ENCODE measurements at places on chromosomes 12 and 14.

DNA sequence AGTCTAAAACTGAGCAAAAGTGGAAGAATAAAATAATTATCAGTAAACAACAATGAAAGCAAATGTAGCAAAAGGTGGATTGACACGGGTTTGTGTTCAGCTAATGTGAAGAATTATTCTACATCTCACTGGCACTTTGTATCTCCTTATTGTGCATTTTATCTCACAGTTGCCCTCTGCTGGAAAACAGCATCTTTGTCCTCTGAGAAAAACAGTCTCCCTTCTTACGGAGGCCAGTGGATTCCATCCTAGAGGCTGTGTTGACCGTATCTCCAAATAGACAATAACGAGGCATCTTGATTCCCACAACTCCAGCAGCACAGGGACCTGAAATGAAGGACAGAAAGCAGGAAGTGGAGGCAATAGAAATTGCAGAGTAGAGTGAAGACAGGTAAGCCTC is 51.3 kb upstream of the PLBD1 start:
- DNase-seq: peak; percentile 40

DNA sequence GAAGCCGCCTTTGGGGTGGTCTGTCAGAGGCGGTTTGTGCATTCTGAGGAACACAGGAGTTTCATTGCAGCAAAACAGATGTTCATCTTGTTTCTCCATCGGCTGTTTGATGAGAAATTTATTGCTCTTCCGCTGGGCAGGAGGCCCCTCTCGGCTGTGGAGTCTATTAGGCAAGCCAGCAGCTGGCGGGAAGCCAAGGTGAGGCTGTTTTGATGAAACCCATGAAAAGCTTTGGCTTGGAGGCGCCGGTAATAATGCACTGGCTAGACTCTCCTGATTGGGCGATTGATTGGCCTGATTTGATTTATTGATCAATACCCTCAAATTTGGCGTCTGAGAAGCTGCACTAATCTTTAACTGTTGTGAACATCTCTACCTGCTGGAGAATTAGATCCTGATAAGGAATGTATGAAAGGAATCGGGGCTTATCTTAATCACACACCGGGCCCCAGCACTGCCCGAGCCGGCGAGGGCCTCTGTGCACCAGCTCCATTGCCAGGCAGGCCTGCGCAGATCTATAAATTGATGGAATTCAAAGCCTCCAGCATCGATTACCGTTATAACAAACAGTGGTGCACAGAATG is 187.7 kb downstream of the PHETA1 start:
- DNase-seq: peak; percentile 92

GRCh38 chr12:132402831-132403416 is 73.5 kb upstream of the GALNT9 start:
- DNase-seq: no peak

DNA sequence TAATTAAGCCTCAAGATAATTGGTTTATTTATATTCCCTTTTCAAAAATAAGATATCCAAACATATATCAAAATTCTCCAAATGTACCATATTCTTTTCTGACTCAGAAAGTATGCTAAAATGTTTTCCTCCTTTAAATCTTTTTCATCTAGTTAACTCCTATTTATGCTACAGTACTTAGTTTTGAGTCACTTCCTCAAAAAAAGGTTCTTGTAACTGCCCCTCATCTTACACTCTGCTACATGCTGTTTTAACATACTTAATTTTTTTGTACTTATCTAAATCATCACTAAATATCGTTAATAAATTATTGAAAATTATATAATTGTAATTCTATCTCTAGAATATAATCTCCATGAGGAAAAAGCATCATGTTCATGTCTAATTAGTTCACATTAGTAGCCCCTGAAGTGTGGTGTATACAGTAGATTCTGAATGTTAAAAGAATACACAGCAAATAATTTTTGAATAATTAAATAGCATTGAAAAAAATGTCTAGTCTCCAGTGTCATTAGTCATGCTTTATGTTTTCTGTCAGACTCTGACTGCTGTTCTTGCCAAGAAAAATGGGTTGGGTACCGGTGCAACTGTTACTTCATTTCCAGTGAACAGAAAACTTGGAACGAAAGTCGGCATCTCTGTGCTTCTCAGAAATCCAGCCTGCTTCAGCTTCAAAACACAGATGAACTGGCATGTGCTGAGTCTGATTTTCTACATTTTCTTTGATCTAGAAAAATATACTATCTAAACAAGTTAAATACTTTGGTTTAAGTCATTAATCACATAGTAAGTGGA is 3.5 kb downstream of the KLRD1 start:
- DNase-seq: no peak

DNA sequence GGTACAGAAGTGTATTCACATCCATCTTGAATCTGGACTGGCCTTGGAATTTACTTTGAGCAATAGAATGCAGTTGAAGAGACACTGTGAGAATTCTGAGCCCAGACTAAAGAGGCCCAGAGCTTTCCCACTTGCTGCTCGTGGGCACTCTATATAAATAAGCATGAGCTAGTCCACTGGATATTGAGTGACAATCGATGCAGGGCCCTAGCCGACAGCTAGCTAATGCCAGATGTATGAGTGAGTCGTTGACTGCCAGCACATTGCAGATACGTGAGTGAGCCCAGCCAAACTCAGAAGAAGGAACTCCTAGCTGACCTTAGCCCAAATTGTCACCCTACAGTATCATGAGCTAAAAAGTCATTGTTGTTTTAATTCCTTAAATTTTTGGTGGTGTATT is 24.9 kb downstream of the NAV3 start:
- no peak for DNase-seq

DNA sequence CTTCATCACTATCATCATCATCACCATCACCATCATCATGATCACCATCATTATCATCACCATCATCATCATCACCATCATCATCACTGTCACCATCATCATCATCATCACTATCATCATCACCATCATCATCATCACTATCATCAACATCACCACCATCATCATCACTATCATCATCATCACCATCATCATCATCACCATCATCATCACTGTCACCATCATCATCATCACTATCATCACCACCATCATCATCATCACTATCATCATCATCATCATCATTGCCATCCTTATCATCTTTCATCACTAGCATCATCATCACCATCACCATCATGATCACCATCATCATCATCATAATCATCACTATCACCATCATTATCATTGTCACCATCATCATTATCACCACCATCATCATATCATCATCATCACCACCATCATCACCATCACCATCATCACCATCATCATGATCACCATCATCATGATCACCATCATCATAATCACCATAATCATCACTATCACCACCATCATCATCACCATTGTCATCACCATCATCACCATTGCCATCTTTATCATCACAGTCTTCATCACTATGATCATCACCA is 38.1 kb downstream of the SVOP start:
- no peak for DNase-seq

- DNase-seq: no peak
Measured at GRCh38 chr12:56932146-56932545, 2.1 kb downstream of the SDR9C7 start.

GRCh38 chr14:97582022-97582421 is 784.8 kb downstream of the VRK1 start:
- no peak for DNase-seq

- no peak for DNase-seq
Measured at GRCh38 chr12:91542067-91542466, 359.4 kb upstream of the DCN start.

DNA sequence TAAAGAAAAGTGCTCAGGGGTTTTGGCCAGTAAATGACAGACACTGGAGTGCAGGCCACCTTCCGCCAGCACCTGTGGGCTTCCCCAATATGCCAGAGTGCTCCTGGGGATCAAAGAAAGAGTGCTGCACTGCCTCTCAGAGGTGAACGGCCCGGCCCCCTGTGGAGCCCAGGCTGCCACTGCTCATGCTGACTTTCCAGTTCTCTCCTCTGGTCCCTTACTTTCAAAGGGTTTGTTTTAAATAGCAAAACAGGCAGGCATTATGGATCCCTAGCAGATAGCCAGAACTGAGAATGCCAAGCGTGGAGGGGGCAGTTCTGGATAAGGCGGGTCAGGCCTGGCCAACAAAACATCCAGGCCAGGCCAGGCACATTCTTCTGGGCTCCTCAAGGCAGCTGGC is 59.6 kb downstream of the MDM2 start:
- no peak for DNase-seq

- no peak for DNase-seq
Measured at GRCh38 chr12:84698576-84699333, 213.8 kb downstream of the SLC6A15 start.

DNA sequence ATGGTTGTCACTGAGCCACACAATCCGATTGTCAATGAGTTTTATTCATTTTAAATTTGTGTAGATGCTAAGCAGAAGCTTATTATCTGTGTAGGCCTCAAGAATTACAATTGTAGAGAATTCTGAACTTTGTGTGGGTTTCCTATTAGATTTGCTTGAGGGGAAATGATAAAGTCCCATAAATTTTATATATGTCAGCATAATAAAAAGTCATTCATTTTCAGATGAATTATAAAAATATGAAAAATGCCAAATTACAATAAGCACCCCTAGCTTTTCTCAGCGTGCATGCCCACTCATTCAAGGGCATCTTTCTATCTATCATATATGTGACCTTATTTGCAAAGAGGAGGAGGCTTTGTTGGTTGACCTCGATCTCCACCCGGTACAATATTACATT is 1041.1 kb upstream of the FOXG1 start:
- no peak for DNase-seq

DNA sequence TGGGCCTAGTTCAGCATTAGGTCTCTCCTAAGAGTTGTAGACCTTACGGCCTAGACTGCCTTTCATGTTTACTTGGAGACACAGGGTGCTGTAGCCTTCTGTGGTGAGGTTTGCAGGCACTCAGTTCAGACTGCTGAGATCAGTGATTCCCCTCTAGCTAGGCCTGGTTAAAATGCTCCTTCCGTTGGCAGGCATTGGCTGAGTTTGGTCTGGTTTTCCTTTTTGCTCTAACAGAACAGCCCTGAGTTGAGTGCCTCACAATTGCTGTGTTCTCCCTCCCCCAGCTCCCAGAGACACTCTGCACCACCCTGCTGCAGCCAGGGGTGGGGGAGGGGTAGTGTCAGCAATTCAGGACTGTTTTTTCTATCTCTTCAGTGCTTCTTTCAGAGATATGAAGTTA is 178.9 kb upstream of the DYRK2 start:
- DNase-seq: peak; percentile 6
